ENCODE measurements at places on chromosomes 5 and 9. TPM values are rescaled to one million over a fixed set of nuclear protein-coding genes. Genes with fewer than 3 reads are reported as not detected.

CLTA gene
- total RNA-seq: 175 TPM

GRCh38 chr5:74156728-74157383 is 483.7 kb downstream of the ENC1 start:
- H3K36me3 ChIP-seq: no peaks in the 10 kb centered on the region
- H3K4me1 ChIP-seq: no peaks in the 10 kb centered on the region
- no peak overlapping the region for H3K27ac ChIP-seq
- H3K4me3 ChIP-seq: no peak overlapping the region
- peaks cover 7% of the 10 kb centered on the region for H3K27me3 ChIP-seq
- no peak for DNase-seq

DNA sequence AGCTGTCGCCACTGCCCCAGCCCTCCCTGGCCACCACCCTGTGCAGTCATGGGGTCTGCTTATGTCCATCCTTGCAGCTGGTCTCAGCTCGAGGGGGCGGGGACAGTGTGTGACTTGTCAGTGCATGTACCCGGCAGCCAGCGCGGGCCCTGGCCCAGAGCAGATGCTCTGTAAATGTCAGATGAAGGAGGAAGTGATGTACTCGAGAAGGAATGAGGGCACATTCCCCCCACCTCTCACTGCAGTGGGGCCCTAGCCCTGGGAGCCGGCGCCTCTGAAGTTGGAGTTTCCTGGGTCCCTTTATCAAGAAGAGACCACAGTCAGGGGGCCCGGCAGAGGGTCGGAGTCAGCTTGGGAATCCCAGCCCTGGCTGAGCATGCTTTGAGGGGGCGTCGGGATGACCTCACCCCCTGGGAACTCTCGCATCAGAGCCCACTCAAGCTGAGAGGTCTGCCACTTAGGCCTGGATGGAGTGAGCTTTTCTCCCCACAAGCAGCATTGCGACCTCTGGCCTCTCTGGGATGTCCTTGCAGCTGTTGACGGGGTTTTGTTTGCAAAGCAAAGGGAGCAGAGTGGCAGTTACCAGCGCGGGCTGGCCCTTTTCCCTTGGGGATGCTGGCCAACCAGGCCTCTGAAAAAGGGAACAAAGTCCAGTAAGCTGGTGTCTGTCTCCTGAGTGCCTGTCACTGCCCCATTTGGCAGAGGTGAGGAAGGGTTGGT is 19.0 kb downstream of the NEURL1B start:
- H3K4me3 ChIP-seq: no peak overlapping the region
- no peak for DNase-seq
- peaks cover 3% of the 10 kb centered on the region for H3K36me3 ChIP-seq
- no peak overlapping the region for H3K27ac ChIP-seq
- H3K27me3 ChIP-seq: no peaks in the 10 kb centered on the region

- DNase-seq: no peak
- H3K27me3 ChIP-seq: no peaks in the 10 kb centered on the region
- no peaks in the 10 kb centered on the region for H3K4me1 ChIP-seq
Measured at GRCh38 chr9:27655441-27655840, 82.2 kb upstream of the C9orf72 start.

DNA sequence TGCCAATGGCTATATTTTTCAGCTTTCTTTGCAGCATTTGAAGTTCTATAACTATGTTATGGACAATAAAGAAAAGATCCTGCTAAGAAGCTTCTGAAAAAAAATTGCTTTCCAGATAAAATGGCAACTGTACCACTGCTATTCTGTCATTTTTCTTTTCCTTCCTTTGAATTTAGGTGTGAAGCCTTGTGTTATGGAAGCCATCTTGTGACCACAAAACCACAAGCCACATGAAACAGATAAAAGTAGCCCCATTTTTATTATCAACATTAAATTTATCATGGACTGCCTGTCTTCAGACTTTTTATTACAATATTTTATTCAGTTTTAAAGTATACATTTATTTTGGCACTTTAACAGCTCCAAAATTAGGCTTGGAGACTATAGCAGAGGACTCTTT is 289.9 kb upstream of the ACTBL2 start:
- peaks cover 6% of the 10 kb centered on the region for H3K27me3 ChIP-seq
- H3K36me3 ChIP-seq: no peaks in the 10 kb centered on the region
- no peak for DNase-seq
- H3K4me3 ChIP-seq: no peak overlapping the region

GRCh38 chr5:15160091-15160490 is 288.5 kb upstream of the ANKH start:
- no peaks in the 10 kb centered on the region for H3K4me1 ChIP-seq
- no peaks in the 10 kb centered on the region for H3K27me3 ChIP-seq
- H3K36me3 ChIP-seq: no peaks in the 10 kb centered on the region
- no peak overlapping the region for H3K4me3 ChIP-seq
- DNase-seq: no peak

FOXD1 gene
- total RNA-seq: 0.13 TPM

TAF11L5 gene
- total RNA-seq: not detected

GRCh38 chr5:180688330-180689070 is 39.1 kb upstream of the FLT4 start:
- H3K4me1 ChIP-seq: peaks cover 21% of the 10 kb centered on the region
- no peaks in the 10 kb centered on the region for H3K36me3 ChIP-seq
- no peaks in the 10 kb centered on the region for H3K27me3 ChIP-seq

TSLP gene
- 0.47 TPM for total RNA-seq

DNA sequence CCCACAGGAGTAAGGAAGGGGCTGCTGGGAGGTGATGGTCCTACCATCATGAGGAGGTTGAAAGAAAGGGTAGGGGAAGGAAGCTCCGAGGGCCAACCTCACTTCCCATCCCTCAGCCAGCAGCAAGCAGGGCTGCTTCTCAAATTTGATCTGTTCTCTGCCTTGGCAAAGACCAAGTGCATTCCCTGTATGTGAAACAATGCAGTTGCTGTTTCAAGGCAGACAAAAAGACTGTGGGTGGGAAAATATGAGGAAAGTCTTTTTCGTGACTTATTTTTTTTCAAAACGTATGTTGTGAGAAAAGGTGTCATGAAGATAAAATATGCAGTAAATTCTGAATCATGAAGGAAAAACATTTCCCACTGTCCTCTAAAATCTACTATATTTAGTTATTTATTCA is 165.9 kb downstream of the ARSB start:
- no peaks in the 10 kb centered on the region for H3K4me1 ChIP-seq
- H3K27me3 ChIP-seq: no peaks in the 10 kb centered on the region
- DNase-seq: no peak
- no peaks in the 10 kb centered on the region for H3K36me3 ChIP-seq

DNA sequence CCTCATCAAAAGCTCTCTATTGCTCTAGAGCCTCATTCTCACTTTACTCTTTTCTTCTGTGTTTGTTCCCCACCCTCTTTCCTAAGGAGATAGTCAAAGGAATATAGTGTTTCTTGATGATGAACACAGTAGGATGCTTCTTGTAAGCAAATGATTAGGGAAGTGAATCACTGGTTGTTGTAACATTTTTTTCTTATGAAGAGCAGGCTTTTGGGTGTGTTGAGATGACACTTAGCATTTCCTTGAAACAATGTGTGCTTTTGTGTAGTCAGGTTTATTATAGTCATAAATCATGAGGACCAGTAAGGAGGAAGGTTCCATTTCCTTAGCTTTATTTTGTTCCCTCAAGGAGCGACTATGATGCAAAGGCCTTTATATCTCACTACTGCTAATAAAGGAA is 1991.3 kb upstream of the C9orf72 start:
- no peak overlapping the region for H3K4me3 ChIP-seq
- DNase-seq: no peak
- H3K27ac ChIP-seq: no peak overlapping the region
- H3K36me3 ChIP-seq: no peaks in the 10 kb centered on the region

LCNL1 gene
- not detected for total RNA-seq

GZMA gene
- 88.1 TPM for total RNA-seq

DNA sequence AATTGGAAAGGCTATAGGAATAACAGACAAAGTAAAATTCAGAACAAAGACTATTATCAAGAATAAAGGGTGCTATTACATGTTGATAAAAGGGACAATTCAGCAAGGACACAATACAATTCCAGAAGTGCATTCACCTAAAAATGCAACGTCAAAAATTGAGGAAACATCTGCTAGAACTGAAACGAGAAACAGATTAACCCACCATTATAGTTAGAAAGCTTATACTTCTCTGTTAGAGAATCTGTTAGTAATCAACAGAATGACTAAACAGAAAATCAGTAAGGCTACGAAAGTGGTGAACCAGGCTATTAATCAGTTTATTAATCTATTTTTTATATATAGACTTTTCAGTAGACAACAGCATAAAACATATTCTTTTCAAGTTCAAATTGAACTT is 14.8 kb downstream of the FCN1 start:
- H3K36me3 ChIP-seq: no peaks in the 10 kb centered on the region
- no peak overlapping the region for H3K27ac ChIP-seq
- H3K4me1 ChIP-seq: no peaks in the 10 kb centered on the region
- peaks cover 3% of the 10 kb centered on the region for H3K27me3 ChIP-seq

PPP1R2B gene
- 0.39 TPM for total RNA-seq

F2RL1 gene
- 0.26 TPM for total RNA-seq

STK32A gene
- not detected for total RNA-seq

STKLD1 gene
- 1.5 TPM for total RNA-seq

IL13 gene
- total RNA-seq: 308 TPM

DNA sequence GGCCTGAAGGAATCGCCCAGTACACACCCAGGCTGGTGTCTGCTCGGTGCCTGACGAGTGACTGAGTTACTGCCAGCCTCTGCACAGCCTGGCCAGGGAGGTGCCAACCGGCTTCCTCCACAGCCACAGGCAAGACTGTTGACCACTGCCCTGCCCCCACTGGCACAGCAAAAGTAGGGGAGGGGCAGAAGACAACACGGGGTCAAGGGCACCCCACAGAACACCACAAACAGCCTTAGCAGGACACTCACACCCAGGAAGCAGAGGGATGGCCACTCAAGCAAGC is 722 bp upstream of the LHX3 start:
- no peak overlapping the region for H3K4me3 ChIP-seq
- H3K36me3 ChIP-seq: peaks cover 10% of the 10 kb centered on the region
- peaks cover 18% of the 10 kb centered on the region for H3K27me3 ChIP-seq
- no peak overlapping the region for H3K27ac ChIP-seq

DNA sequence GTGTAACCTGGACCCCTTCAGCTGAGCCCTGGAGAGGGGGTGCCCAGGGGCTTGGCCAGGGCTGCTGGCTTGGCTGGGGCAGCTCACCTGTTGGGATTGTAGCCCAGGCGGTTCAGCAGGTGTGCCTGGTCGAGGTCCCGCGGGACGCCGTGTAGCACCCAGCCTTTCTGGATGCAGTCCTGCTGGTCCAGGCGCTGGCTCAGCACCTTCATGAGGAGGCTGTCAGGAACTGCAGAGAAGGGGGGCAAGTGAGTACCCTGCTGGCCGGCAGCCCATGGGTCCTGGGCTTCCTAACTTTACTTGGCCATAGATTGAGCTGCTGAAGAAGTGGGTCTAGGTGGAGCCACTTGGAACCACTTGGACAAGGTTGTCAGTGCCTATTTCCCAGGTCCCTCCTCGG is 85.5 kb downstream of the AK8 start:
- H3K36me3 ChIP-seq: peaks cover 2% of the 10 kb centered on the region
- peaks cover 10% of the 10 kb centered on the region for H3K4me1 ChIP-seq
- H3K27me3 ChIP-seq: peaks cover 30% of the 10 kb centered on the region
- H3K27ac ChIP-seq: no peak overlapping the region

GRCh38 chr5:150350524-150351344 is 6.8 kb upstream of the TCOF1 start:
- peak overlapping the region; percentile 17 for H3K4me3 ChIP-seq
- peaks cover 5% of the 10 kb centered on the region for H3K27me3 ChIP-seq
- no peaks in the 10 kb centered on the region for H3K36me3 ChIP-seq

GRCh38 chr5:3392306-3392939 is 203.2 kb upstream of the IRX1 start:
- H3K4me3 ChIP-seq: no peak overlapping the region
- H3K36me3 ChIP-seq: no peaks in the 10 kb centered on the region
- no peaks in the 10 kb centered on the region for H3K27me3 ChIP-seq
- DNase-seq: no peak
- H3K4me1 ChIP-seq: no peaks in the 10 kb centered on the region

All from activated T-helper 1 cell treated with anti-CD3 and anti-CD28 coated beads, Interleukin-12 subunit alpha, Interleukin-12 subunit beta, Interleukin-2, Interleukin-4 antibody, amounts not matched to agents 30 ng/mL and 10 ng/mL and 1 ng/mL, durations not matched to agents 14 hours and 24 hours and 36 hours (primary cell).